Mesothelial cell of epicardium (in vitro differentiated cells): ENCODE measurements at places on chromosomes 5 and 9. TPM values are rescaled to one million over a fixed set of nuclear protein-coding genes. Genes with fewer than 3 reads are reported as not detected.

- H3K4me3 ChIP-seq, result no peak overlapping the region
- no peak for DNase-seq
- H3K4me1 ChIP-seq, result peaks cover 11% of the 10 kb centered on the region
- H3K36me3 ChIP-seq, result no peaks in the 10 kb centered on the region
- H3K27me3 ChIP-seq, result peaks cover 2% of the 10 kb centered on the region
Observed at GRCh38 chr9:91036826-91037510, 235.3 kb downstream of the SYK start.

GRCh38 chr9:109652971-109653370 is 127.0 kb upstream of the PALM2AKAP2 start:
- H3K27me3 ChIP-seq, result peaks cover 3% of the 10 kb centered on the region
- no peak for DNase-seq
- H3K4me3 ChIP-seq, result no peak overlapping the region
- no peaks in the 10 kb centered on the region for H3K4me1 ChIP-seq
- H3K27ac ChIP-seq, result no peak overlapping the region

GRCh38 chr5:105639068-105639467 is 2031.7 kb downstream of the EFNA5 start:
- no peaks in the 10 kb centered on the region for H3K4me1 ChIP-seq
- no peak for DNase-seq
- H3K27me3 ChIP-seq, result no peaks in the 10 kb centered on the region
- no peak overlapping the region for H3K4me3 ChIP-seq
- H3K27ac ChIP-seq, result no peak overlapping the region

DNA sequence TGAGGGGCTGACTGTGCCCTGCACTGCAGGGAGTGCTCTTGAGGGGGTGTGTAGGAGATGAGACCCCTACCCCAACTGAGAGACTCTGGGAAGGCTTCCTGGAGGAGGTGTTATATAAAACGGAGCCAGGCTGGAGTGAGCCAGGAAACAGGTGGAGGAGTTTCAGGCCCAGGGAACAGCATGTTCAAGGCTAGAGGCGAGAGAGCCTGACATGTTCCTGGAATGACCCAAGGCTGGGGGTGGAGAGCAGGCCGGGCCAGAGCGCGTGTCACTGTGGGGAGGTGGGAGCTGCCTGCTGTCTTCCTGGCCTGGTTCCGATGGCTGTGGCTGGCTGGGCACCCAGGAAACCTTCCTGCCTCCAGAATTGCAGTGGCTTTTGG is 48.7 kb downstream of the RXRA start:
- H3K27ac ChIP-seq, result peak overlapping the region; percentile 84
- no peaks in the 10 kb centered on the region for H3K36me3 ChIP-seq
- no peak for DNase-seq
- no peaks in the 10 kb centered on the region for H3K27me3 ChIP-seq

DNA sequence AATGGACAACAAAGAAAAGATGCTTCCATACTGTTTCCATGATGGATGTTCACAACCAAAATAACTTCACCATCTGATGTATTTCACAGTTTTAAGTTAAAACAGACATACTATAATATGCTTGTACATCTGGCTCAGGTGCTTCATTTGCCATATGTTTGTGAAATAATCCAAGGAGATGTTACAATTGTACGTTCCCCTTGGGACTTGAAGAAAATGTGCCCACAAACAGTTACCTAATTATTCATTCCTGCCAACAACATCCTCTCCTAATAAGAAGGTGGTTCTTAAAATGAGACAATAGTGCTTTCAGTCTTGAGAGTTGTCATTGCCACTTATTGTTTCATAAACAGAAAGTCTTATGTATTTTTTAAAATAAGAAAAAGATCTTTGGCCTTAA is 33.1 kb upstream of the SMARCA2 start:
- no peak overlapping the region for H3K27ac ChIP-seq

DNA sequence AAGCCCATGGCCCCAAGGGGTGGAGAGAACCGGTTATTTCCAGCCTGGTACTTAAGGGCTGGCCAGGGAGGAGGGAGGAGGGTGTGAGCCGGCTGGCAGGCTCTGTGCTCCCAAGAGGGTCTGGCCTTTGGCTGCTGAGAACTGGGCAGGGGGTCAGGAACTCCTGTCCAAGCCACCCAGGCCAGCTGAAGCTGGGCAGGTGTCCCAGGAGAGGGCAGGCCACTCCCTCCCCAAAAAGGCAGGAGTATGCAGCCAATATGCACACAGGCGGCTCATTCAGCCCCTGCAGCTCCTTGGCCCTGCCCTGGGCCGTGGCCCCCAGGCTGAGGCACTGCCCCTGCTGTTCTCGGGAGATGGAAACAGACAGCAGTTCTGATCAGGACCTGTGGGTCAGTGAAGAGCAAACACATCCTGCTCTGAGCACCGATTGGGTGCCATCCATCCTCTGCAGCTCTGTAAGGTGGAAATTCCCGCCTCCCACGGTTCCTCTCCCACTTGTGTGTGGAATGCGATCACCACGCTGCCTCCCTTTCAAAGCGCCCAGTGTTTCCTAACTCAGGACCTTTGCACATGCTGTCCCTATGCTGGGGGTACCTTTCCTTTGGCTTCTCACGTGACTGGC is 17.1 kb upstream of the KIF12 start:
- peaks cover 13% of the 10 kb centered on the region for H3K4me1 ChIP-seq
- DNase-seq, result no peak
- H3K27ac ChIP-seq, result no peak overlapping the region

The PTGDS gene
- total RNA-seq, result 52.6 to 58.0 TPM (median 53.5 TPM) in 3 replicates

The KIF2A gene
- total RNA-seq, result 54.4 to 59.0 TPM (median 56.9 TPM) in 3 replicates

The CDX1 gene
- total RNA-seq, result 0.51 to 1.1 TPM (median 0.68 TPM) in 3 replicates

The RNF208 gene
- total RNA-seq, result 13.6 to 16.0 TPM (median 13.9 TPM) in 3 replicates
